Chondrocyte (in vitro differentiated cells): ENCODE measurements at places on chromosomes 13 and 19. TPM values are rescaled to one million over a fixed set of nuclear protein-coding genes. Genes with fewer than 3 reads are reported as not detected.

Gene PSG11
- not detected in 3 replicates for total RNA-seq

Gene SERTAD1
- 13.0 to 14.8 TPM (median 14.5 TPM) in 3 replicates for total RNA-seq

Gene KLF1
- not detected in 3 replicates for total RNA-seq

Gene RETN
- total RNA-seq, result not detected in 3 replicates

Gene ADM5
- 0.49 to 1.4 TPM (median 0.52 TPM) in 3 replicates for total RNA-seq

Gene TYK2
- 94.4 to 132 TPM (median 104 TPM) in 3 replicates for total RNA-seq

Gene CEACAM7
- total RNA-seq, result not detected in 3 replicates

Gene NLRP7
- not detected in 3 replicates for total RNA-seq

Gene PROZ
- not detected in 3 replicates for total RNA-seq

- no peak for DNase-seq
Measured at GRCh38 chr13:67416047-67416925, 186.2 kb upstream of the PCDH9 start.

DNA sequence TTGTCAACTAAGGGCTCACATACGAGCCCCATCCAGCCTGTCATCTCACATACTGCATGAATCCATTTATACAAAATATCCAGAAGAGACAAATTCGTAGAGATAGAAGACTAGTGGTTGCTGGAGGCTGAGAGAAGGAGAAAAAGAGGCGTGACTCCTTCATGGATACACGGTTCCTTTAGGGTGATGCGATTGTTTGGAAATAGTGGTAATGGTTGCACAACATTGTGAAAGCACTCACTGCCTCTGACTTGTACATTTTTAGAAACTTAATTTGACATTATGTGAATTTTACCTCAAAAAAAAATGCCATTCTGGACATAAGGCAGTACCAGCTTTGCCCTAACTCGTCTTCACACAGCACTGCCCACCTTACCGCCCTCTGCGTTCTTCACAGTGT lies 27.3 kb downstream of the IGFL1 start:
- no peak for DNase-seq

- no peak for DNase-seq
Measured at GRCh38 chr19:591099-591958, 1.6 kb downstream of the HCN2 start.

DNA sequence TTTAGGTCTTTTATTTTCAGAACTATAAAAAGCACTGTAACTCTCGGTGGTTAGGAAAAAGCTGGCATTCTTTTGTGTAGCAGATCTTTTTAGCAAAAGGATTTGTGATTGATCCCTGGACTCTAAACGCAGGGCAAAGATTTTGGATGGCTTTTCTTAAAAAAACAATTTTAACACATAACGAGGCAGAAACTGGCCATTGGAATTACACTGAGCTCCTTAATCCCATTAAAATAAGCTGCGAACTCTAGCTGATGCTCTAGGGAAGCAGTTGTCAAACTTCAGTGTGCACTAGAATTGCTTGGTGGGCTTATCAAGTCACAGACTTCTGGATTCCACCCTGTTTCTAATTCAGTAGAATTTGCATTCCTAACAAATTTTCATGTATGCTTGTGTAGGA lies 33.8 kb upstream of the NDFIP2 start:
- DNase-seq, result no peak

- no peak for DNase-seq
Measured at GRCh38 chr13:113421673-113422270, 31.5 kb downstream of the ADPRHL1 start.

- no peak for DNase-seq
Measured at GRCh38 chr19:1355568-1356507, 27.9 kb upstream of the NDUFS7 start.

DNA sequence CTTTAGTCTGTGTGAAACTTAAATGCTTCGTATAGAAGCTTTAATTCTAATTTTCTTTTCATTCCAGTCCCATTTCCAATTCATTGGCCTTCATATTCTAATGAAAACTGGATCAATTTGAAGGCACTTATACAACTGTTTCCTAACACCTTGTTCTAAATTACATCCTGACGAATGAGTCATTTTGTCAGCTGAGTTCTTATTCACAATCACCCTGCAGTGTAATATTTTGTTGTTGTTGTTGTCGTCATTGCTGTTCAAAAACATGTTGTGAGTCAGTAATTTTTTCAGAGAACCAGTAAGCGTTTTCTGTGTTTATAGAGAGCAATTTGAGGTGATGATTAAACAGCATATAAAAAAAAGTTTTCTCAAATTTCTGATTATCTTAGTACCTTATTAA lies 290.0 kb downstream of the PCDH9 start:
- DNase-seq, result no peak

DNA sequence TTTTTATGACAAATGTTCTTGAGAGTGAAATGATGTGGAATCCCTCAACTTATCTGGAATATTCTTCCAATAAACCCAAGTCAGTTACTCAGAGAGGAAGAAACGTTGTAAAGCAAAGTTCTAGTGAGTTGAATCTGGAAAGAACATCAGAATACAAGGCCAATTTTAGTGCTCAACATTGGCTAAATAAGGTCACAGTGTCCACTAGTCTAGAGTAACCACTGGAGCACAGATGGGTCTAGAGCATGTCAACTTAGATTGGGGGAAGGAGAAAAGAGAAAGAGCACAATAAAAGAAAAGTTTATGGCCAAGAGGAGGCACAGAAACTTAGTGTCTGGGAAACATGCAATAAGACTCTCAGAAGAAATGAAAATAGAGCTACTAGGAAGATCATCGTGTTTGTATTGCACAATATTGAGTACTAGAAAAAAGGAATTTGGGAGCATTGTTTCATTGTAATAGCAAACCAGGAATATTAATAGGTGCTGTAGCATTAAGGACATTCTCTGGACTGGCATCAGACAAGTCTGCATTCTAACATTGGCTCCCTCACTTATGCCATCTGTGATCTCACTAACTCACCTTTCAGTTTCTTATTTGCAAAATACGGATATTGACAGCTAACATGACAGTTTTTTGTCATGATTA lies 1318.5 kb downstream of the PCDH9 start:
- no peak for DNase-seq

DNA sequence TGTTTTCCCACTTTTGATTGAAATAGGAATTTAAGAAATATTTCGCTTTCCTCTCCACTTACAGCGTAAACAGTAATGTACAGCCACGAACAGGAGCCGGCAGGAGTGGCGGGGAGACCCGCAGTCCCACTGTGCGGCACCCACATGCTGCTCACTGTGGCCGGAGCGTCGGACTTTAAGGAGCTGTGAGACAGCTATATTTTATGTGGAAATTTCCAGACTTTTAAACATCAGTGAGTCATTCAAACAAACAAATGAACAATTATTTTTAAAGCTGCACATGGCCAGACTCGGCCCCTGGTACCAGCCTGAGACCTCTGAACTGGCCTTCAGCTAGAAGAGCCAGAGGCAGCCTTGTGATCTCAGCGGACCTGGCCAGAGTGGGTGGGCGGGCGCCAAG lies 52.5 kb downstream of the CRYL1 start:
- DNase-seq, result no peak

DNA sequence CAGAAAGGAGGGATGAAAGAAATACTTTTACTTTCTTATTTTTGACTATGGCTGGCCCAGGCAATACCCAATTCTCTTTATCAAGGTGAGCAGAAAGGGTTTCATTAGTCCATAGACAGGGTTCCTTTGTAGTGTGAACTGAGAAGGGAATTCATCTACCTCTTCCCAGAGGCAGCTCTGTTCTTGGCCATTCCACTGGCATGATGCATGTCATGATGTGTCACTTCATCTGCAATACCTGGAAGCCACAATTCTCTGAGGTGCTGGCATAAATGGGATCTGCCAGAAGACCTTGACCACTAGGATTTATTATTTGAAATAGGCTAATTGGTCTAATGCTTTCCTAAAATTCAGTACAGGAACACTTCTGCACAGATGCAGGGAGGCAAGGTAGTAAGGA lies 542.8 kb downstream of the RFC3 start:
- DNase-seq, result no peak

GRCh38 chr19:17078920-17079709 lies 3.5 kb downstream of the MYO9B start:
- DNase-seq, result no peak

DNA sequence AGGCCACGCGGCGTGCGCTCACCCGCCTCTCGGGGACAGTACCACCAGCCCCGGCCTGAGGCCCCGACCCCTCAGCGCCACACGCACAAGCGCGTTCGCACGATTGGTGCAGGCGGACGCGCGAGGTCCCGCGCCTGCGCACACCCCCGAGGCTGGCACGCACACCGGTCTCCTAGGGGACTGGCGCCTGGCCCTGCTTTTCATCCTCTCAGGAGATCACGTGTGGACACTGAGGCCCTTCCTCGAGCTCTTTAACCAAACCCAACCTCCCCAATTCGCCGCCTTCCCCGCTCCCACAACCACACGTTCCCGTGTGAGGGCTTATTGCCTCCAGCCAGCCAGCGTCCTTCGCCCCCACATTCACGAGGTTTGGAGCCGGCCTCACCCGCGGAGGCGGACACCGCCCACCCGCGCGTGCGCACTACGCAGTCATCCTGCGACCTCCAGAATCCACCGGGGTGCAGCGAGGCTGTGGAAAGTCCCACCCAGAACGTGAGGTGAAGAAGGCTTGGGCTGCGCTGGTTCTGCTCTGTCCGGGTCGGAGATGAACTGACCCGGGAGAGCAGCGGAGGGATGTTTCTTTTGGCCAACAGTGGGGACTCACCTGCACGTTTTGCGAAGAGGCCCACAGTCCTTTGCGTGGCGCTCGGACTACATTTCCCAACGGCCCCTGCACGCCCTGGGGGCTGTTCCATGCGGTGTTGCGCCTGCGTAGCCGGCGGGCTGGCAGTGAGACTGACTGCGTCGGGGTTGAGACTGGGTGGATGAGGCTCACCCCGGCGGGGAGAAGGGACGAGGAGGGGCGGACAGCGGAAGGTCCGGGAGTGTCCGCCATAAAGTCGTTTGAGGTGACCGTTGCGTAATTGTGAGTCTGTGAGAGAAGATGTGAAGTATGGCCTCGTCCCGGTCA lies 539 bp upstream of the ZNF667 start:
- no peak for DNase-seq
